ENCODE measurements at places on chromosomes 16 and 17.

DNA sequence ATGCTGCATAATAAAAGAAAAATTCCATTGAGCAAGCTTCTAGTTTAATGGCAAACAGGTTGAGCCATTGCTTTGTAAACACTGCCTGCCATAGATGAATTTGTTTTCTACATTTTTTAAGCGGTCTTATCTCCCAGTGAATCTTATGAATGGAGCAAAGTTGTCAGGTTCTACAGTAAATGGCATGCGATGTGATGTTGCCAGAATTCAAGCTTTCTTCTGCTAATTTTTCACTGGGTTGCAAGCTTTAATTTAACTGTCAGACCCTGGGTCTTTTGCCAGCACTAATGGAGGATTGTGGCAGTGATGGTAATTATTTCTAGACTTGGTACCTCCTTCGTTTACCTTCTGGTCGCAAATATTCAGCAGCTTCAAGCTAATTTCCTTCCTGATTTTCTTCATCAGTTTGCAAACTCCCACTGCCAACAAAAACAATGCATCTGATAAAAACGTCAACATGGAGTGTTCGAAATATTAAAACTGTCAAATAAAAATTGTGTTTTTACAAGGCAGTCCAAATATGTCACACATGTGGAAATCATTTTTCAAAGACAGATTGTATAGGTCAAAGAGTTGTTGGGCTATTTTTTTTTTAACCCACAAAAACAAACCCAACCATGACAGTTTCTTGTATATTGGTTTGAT is 274.2 kb upstream of the ERCC4 start:
- no peak for DNase-seq

DNA sequence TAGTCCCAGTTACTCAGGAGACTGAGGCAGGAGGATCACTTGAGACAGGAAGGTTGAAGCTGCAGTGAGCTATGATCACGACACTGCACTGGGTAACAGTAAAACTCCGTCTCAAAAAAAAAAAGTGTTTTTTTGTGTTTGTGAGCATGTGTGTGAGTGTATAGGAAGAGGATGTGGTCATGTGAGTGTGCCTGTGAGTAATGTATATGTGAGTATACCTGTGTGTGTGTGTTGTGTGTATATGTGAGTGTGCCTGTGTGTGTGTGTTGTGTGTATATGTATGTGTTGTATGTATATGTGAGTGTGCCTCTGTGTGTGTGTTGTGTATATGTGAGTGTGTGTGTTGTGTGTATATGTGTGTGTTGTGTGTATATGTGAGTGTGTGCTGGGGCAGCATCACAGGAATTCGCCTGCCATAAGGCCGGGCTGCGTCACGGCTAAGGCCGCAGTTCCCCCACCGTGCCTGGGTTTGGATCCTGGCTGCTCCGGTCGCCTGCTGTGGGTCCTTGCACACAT is 21.4 kb upstream of the NPTX1 start:
- no peak for DNase-seq

- no peak for DNase-seq
Observed at GRCh38 chr16:50622643-50623369, 58.3 kb downstream of the SNX20 start.

GRCh38 chr16:57514791-57515600 is 21.4 kb downstream of the CCDC102A start:
- no peak for DNase-seq

DNA sequence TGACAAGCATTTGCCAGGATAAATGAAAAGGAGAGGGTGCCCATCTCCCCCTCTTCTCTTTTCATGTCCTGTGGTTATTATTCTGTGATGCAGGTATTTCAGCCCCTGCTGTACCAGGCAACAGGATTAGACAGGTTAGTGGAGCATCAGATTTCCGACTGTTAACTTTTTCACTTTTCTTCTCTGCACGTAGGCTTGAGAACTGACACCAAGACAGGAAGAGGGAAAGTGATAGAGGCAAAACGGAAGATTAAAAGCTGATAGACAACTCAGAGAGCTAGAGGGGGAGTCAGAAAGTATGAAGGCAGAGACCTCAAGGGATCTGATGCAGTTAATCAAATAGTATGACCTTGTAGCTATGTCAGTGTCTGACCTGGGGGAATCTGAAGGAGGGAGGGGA is 132.8 kb downstream of the SOX9 start:
- DNase-seq: no peak

- DNase-seq: no peak
Observed at GRCh38 chr17:80374732-80375585, 40.0 kb upstream of the ENDOV start.

DNA sequence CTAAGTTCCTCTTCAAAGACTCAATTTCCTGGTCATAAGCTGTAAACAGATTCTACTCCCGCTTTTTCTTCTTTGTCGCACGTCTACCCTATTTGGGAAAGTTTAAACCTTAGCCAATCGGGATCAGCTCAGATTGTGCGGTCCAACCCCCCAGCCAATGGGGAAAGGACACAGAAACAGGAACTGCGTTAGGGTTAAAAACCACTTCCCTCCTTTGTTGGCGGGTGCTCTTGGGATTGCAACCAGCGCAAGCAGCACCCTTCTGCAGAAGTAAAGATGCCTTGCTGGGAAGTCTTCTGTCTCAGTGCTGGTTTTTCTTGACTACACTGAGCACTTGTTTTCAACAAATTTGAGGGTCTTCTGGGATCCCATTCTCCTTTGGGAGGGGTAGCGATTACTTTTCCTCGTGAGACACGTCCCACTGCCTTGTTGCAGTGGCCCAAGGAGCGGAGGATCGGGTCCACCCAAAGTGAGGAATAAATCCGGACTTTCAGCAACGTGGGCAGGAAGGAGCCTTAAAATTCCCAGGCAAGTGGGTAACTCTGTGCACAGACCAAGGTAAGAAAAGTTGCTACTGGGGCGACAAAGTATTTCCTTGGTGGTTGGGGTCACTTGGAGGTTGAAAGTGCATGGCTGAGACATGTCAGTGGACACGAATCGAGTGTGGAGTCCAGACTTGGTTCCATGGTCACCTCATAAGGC is 1.0 kb upstream of the YPEL3 start:
- DNase-seq: no peak

GRCh38 chr17:81664051-81664470 is 2.3 kb downstream of the OXLD1 start:
- no peak for DNase-seq

DNA sequence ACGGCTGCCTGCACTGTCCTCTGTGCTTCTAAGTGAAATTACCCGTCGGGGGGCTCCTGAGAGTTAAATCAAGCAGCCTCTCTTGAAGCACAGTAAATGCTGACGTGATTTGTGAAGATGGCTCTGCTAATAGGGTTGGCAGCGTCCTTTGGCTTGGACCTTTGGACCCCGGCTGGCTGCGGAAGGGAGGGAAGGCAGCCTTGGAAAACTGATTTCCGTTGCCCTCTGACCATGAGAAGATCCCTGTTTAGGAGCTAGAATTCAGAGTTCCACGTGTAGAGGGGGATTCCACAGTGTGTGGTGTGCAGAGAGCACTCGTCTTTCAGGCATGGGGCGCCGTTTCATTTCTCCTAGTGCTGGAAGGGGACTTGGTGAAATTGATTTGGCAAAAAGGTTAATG is 640.8 kb downstream of the WWOX start:
- DNase-seq: no peak

DNA sequence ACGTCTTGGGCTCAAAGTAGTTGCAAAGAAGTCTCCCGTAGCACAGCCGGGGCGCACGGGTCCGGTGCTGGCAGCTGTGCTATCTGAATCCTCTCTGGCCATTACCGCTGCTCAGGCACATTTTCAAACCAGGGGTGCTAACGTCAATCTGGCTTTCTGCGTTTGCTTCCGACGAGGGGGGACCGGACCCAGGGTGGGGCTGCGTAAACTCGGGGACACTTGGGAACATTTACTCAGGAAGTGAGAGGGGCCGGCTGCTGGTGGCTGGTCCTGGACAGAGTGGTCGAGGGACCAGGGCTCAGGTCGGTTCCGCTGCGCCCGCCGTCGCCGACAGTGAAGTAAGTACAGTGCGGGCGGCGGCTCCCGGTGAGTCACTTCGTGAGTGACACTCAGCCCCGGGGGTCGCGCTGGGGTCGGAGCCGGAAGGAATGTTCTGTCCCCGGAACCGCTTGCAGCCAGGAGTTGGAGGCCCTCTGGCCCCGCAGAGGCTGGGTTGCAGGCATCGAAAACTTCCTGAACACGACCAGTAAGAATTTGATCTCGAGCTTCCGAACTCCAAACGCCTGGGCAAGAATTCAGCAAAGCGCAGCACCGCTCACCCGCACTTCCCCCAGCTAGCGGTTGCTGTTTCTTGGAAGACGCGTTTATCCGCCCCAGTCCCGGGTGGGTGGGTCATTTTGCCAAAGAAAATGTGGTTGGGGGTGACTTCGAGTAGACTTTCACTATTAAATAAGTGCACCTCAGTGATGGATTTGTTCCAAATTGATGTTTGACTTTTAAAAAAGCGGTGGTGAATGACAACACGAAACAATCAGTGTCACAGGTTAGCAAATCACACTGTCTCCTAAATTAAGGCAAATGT is 1.4 kb upstream of the HS3ST3B1 start:
- no peak for DNase-seq

GRCh38 chr17:246226-246625 is 64.8 kb upstream of the DOC2B start:
- DNase-seq: no peak

DNA sequence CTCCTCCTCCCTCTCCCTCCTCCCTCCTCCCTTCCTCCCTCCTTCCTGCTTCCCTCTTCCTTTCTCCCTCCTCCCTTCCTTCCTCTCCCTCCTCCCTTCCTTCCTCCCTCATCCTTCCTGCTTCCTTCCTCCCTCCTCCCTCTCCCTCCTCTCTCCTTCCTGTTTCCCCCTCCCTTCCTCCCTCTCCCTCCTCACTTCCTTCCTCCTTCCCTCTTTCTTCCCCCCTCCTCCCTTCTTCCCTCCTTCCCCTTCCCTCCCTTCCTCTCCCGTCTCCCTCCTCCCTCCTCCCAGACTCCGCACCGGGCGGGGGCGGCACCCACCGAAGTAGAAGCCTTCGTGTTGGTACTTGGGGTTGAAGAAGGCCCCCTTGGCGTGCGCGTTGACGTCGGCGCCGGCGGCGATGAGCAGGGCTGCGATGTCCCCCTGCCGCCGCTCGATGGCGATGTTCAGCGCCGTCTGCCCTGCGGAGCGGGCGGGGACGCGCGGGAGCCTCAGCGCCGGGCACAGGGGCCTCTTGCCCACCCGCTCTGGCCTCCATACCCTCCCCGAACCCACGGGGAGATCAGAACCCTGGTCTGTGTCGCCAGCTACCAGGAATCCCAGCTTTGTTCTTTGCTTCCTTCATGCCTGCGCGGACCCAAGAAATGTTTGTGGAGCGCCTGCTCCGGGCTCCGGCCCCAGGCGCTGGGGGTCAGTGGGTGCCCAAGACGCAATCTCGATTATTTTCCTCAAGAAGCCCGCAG is 22.2 kb downstream of the TRPV3 start:
- no peak for DNase-seq

GRCh38 chr16:48276102-48276501 is 28.8 kb upstream of the ABCC11 start:
- DNase-seq: no peak

DNA sequence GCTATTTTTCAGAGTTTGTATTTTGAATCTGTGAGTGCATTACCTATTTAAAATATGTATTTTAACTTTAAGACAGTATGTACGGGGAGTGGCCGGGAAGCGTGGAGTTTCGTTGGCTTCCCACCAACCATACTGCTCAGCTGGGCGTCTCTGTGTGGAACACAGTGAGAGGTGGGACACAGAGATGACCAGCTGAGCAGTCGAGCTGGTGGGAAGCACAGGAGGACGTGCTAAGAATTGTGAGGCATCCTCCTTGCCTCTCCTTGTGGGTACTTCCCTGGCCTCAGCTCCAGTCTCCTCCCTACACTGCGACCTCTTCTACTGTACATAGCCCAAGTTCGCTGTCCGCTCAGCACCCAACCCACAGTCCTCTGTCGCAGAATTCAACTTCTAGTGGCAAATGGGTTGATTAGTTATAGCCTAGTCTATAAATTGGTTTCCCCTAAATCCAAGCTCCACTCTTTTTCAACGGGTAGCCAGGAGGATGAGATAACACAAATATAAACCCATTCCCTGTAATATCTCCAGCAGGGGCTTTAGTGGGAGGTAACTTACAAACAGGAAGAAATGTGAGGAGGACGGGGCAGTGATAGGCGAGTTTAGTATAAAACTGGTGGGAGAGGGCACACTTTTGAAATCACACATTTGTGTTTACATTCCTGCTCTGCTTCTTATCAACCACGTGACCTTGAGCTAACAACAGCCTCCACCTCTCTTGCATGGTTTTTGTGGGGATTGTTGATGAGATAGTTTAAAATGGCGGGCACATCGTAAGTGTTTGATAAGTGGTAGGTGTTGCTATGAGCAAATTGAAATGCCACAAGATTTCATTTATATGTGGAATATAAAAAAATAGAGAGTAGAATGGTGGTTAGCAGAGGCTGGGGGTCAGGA is 211.9 kb upstream of the HS3ST3A1 start:
- DNase-seq: no peak

DNA sequence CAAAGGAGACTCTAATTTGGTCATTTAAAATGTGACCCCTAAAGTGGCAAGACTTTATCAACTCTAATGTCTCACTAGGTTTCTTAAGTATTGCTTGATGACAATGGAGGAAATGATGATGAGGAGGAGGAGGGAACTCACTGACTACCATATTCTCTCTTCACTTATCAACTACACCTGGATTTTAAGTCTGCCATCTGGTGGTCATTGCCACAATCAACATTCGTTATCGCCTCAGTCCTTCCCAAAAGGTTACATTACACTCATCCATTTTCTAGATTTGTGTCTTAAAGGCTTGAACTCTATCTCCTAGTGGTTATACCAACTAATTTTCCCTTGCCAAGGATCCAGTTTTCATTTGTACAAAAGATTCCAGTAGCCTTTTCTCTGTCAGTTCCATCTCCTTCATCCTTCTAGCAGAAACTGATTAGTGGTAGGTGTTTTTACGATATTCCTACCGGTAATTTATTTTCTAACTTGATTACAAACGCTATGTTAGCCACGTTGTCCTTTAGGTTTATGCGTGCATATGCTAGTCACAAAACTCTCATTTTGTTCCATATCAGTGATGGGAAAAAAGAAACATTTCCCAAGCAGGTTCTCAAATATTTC is 114.6 kb upstream of the NOG start:
- DNase-seq: no peak

DNA sequence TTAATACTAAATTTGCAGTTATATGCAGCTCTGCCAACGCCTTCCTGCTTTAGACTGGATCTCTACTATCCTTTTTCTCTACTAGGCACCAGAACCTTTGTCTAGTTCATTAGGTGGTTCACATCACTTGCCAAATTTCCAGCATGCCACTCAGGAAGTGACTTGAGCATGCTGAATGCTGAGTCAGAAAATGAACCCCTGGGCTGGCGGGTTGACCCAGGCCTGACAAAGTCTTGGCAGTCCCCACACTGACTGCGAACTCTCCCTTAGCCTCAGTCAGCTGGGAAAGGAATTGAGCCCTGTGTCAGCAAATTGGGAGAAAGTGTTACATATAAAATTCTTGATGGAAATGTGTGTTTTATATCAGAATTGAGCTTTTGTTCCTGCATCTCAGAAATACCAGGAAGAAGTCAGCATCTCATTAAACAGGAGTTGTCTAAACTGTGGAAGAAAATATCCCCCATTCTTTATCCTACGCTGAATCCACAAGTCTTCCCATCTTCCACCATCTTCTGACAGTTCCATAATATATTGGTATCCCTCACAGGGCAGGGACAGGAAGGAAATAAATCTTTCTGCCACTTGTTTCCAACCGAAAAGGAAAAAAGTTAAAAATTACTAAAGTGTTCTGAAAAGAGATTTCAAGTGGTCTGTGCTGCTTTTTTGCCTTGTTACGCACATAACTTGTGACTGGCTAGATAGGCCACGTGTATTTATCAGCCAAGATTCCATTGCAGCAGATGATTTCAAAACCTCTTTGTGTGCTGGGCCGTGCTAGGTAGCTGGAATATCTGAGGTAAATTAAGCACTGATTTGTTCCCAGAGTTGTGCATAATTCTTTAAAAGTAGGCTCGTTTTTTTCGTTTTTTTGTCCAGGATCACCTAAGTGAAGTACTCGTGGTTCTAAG is 16.7 kb upstream of the SLC12A3 start:
- DNase-seq: no peak
